CD4-positive, alpha-beta T cell treated with Interleukin-2 at 100 ng/mL for 4 hours (primary cell): ENCODE measurements at places on chromosomes 5 and 9.

DNA sequence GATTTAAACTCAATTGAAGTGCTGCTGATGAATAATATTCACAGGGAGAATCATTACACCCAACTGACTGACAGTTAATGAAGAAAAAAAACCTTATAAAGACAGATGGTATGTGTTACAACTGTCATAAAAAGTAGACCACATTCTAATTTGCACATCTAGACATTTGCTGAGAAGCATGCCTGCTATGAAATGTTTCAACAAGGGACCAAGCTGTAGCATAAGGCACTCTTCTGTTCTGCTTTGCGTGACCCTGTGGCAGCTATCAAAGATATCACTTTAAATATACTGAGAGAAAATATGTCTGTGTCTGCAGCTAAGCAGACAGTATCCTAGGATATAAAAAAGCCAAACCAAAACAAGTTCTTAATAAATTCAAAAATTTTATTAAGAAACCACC is 153.7 kb downstream of the TMEM232 start:
- DNase-seq, result no peak

DNA sequence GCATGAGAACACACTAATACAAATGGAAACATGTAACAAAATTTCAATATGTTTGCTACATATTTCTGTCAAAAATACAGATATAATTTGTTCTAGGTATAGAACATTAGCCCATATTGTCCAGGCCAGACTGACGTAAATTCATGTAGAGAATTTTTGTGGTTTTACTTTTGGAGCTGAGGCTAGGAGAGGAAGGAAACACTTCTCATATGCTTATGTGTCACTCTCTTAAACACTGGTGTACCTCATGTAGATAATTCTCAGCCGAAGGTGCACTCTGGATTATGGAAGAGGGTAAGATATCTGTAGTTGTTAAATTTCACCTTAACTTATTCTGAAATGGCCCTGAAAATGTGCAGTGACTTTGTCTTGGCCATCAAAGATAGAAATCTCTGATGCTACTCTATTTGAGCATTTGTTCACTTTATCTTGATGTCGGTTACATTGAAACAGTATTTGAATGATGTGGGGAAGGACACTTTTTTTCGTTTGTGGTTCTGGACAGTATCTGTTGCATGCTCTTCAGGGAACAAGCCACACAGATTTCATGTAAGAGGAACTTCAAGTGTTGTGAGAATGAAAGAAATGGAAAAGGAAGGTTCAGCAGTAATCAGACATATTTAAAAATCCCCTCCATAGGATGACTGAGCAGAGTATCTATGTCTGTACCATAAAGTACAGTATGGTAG is 202.7 kb downstream of the SPATA31D1 start:
- DNase-seq, result no peak

DNA sequence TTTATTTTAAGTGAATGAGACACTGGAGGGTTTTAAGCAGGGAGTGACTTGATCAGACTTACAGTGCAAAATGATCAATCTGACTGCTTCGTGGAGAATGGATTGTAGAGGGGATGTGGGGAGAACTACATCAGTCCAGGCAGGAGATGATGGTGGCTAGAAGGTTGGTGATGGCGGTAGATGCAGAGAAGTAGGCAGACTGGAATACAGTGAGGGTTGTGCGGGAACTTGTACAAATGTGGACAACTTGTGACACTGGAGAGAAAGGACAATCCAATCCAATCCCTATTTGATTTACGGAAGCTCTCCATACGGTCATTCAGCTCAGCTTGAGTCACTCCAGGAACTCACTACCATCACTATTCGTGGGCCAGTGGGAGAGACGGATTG is 593 bp downstream of the TIGD6 start:
- no peak for DNase-seq

DNA sequence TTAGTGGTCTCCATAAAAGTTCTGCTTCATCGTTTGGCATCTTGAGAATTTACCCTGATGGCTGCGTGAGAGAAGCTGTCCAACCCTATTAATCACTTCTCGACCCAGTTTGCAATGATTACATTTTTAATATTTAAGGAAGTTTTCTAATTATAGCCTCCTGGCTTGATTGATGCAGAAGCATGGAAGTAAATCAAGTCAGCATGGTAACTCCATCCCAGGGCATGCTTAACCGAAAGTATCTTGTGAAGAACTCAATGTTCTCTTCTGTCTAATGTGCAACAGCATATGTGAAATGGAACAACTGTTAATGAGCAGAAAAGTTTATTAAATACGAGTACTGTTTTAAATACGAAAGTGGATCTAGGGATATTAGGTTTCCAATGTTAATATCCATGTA is 278.9 kb upstream of the CD180 start:
- no peak for DNase-seq

GRCh38 chr9:95268681-95269080 is 48.8 kb downstream of the FANCC start:
- DNase-seq, result no peak

GRCh38 chr9:121901616-121902015 is 191.5 kb downstream of the TTLL11 start:
- DNase-seq, result no peak

DNA sequence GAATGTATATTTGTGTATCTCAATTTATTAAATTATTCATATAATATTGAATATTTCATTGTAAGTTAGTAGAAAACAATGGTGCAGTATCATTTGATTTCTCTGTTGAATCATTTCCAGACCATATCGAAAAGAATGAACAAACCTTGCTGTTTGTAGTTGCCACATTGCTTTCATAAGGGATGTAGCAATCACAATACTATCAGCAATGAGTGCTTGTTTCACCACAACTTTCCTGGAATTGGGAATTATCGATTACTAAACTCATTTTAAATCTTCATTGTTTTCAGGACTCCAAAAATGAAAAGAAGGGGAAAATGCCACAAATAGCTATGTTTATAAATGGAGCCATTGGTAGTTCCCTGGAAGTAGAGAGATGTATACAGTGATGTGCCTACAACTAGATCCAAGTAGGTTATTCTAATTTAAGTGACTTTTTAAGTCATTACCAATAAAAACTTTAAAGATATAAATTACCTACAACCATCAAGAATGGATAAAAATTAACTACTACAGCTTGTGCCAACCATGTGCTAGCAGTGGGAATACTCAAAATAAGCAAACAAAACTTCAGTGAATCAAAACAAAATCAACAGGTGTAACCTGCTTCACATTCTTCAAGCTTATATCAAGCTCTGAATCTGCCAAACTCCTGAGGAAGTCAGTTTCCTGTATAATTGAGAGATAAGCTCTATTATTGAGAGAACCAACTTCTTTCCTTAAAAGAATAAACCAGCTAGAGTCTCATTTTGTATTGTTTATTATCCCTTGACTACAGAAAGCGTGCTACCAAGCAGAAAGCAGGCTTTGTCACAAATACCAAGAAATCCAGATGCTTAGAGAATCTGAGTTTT is 358.6 kb downstream of the ADGRV1 start:
- DNase-seq, result no peak

DNA sequence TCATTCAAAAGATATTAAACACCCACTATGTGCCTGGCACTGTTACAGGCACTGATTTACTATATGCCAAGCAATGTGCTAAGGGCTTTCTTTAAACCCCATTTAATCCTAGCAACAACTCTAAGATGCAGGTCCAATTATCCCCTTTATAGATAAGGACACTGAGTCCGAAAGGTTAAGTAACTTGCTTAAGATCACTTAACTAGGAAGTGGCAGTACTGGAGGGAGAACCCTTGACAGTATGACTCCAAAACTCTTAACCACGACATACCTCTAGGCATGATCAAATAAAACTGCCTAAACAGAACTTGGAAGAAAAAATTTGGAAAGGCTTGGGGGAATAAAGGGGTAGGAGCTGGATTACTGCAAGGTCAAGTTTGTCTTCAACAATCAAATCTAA is 1.7 kb downstream of the RAB14 start:
- no peak for DNase-seq

- DNase-seq, result no peak
Measured at GRCh38 chr5:56858777-56859442, 43.6 kb downstream of the MAP3K1 start.

DNA sequence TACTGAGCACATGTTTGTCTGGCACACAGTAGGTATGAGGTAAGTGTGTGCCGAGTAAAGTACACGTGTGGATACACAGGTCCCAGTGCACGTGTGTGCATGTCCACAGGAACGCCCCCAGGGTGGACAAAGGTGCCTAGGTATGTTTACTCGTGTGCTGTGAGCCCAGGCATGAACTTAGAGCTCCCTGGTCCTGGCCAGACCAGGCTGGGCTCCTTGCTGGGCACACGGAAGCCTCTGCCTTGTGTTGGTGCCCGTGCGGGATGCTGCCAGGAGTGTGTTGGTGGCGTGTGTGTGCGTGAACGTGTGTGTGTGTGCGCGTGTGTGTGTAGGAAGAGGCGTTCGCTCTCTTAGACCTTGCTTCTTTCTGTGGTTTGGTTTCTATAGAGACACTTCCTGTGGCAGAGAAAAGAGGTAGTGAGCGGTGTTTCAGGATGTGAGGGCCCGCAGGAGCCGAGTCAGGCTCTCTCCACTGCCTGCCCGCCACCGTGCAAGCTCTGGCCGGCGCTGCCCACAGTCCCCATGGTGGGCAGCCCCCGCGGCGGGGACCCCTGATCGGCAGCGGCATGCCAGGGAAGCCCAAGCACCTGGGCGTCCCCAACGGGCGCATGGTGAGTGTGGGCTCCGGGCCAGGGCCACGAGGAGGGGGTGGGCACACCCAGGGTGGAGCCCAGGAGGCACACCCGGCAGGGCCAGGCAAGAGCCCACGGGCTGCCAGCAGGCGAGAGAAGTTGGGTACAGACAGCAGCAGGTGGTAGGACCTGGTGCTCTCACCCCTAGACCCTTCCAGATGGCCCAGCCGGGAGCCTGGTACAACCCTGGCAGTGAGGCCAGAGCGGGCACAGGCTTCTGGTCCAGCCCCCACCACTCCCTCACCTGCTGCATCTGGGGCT is at the start of gene RGS14:
RGS14 (plus strand) TSS at position 466 of the 893 bp plus-strand sequence; CDS start at position 567, 101 bp downstream.
- peak; percentile 87 for DNase-seq

DNA sequence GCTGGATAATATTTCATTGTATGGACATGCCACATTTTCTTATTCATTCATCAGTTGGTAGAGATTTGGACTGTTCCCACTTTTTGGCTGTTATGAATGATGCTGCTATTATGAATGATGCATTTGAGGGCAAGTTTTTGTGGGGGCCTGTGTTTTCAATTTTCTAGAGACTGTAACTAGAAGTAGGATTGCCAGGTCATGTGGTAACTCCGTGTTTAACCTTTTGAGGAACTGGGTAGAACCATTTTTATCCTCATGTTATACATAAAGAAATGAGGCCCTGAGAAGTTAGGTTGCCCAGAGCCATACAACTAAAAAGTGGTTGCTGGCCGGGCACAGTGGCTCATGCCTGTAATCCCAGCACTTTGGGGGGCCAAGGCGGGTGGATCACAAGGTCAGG is 22.4 kb upstream of the STRBP start:
- DNase-seq, result no peak

GRCh38 chr5:138067945-138068344 is 15.9 kb upstream of the WNT8A start:
- no peak for DNase-seq

DNA sequence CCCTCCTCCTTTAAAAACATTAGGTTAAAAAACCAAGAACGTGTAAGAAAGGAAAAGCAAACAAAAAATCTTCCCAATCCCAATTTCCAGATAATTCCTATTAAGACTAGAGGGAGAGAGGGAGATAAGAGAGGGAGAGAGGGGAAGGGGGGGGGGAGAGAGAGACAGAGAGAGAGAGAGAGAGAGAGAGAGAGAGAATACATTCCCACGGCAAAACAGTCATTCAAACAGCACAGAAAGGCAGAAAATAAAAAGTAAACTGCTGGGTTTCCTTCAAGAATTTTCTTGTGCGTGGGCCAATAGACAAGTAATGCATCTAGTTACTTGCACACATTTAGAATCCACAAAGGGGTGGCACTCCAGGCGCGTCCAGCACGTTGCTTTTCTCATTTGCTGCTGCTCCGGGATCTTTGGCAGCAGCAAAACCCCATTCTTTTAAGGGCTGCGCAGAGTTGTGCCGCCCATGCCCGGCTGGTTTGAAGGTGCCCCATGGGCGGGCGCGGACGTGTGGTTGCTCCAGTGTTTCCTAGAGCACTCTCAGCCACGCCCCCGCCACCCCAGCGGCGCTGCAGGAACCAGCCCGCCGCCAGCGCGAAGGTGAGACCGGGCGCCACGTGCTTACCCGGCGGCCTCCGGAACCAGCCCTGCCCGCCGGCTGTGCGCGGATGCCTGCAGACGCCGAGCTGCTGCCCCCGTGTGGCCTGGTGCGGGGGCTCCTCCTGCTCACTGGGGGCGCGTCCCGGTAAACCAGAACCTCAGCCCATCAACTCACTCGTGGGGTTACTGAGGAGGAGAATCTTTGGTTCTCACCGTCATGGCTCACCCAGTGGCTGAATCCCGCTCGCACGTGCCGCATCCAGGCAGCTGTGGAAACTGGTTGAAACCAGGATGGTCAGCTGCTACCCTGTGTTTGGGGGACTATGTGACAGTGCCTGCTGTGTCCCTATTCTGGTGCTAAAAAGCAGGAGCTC is 44.6 kb downstream of the STC2 start:
- DNase-seq, result peak; percentile 40

- no peak for DNase-seq
Measured at GRCh38 chr9:81898851-81899250, 29.4 kb upstream of the SPATA31D4 start.

DNA sequence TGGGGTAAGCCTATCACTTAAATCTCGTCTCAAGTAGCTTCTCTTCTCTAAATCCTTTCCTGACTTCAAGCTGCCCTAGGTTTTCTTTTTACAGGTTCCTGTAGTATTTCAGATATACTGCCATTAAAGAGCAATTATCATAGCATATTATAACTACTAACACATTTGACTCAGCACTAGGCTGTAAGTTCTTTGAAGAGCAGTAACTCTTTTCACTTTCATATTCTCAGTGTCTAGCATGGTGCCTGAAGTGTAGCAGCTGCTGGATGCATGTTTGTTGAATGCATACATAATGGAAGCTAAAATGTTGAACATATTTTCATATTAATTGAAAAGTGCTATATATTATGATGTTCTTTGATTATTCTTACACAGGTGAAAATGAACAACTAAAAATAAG is 22.5 kb downstream of the CCDC152 start:
- DNase-seq, result no peak

- DNase-seq, result peak; percentile 62
Measured at GRCh38 chr9:35910613-35911359, 1.5 kb downstream of the SPAAR start.

DNA sequence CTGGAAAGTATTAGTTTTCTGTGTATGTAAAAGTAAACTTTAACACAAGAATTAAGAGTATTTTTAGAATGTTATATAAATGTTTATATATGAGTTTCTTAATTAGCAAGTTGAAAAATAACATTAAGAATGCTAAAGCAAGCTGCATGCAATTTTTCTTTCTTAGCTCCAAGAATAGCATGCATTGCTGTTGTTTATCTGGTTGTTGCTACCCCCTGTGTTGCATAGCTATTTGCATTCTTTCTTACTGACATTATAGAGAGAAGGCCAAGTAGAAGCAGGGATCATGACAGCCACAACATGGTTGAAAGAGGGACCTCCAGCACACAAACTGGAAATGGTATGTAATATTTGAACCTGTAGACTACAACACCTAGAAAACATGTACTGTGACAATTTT is 94.8 kb downstream of the ERCC6L2 start:
- DNase-seq, result no peak

- no peak for DNase-seq
Measured at GRCh38 chr5:87242242-87242641, 25.4 kb upstream of the RASA1 start.
